Stimulated activated CD8-positive, alpha-beta memory T cell treated with anti-CD3 and anti-CD28 coated beads, Interleukin-12 subunit alpha, Interleukin-12 subunit beta, amount 100 ng/mL, for 1 hour (primary cell): ENCODE measurements at places on chromosomes 5 and 9.

DNA sequence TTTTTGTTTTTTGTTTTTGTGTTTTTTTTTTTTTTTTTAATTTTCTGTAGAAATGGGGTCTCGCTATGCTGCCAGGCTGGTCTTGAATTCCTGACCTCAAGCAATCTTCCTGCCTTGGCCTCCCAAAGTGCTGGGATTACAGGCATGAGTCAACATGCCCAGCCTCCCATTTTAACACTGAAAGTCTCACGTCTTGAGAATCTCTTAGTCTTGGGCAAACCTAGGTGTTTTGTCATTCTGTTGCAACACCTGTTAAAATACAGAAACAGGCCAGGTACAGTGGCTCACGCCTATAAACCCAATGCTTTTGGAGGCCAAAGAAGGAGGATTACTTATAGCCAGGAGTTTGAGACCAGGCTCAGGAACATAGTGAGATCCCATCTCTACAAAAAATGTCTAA lies 599.0 kb downstream of the TLR4 start:
- no peak for DNase-seq

DNA sequence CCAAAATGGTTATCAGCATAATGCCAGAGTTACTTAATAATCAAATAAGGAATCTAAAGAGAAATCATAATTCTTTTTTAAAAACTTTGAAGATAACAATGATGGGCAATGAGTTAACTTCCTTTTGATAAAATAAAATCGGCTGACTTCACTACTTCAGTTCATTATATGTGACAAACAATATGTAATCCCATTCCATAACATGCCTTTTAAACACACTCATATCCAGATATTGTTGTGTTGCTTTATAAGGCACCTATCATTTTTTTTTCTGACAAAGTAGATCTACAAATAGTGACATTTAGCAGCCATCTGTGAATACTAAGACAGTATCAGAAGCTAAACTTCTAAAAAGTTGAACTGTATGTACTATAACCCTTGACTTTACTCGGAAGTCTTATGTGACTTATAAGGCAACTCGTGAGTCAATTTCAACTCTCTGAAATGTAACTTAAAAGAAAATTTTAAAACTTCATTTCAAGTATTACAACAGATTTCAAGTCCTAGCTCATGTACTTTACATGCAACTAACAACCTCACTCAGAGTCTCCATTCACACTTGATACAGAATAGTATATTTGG lies 7.5 kb downstream of the ADAMTS6 start:
- DNase-seq = no peak

DNA sequence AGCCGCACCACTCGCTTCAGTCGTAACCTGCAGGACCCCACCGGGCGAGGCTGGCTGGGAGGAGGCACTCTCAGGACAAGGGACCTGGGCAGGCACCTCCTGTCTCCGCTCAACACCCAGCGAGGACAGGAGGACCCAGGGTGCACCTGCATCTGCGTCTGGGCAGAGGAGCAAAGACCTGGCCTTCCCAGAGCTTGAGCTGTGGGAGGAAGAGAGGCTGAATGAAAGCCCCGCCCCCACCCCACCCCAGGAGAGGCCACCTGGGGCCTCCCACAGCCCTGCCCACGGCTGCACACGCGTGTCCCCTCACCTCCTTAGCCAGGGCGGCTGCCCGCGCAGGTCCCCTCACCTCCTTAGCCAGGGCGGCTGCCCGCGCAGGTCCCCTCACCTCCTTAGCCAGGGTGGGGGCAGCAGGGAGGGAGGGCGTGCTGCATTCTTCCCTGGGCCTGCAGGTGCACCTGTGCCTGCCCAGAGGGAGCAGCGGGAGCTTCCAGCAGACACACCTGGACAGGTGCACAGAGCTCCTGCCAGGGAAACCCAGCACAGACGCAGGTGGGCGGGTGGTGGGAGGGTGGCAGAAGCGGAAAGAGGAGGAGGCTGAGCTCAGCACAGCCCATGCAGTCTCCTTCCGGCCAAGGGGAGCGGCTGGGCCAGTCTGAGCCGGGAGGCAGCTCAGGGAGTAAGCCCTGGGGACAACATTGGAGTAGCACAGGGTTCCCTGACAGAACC lies 18.5 kb upstream of the SLC12A7 start:
- no peak for DNase-seq

DNA sequence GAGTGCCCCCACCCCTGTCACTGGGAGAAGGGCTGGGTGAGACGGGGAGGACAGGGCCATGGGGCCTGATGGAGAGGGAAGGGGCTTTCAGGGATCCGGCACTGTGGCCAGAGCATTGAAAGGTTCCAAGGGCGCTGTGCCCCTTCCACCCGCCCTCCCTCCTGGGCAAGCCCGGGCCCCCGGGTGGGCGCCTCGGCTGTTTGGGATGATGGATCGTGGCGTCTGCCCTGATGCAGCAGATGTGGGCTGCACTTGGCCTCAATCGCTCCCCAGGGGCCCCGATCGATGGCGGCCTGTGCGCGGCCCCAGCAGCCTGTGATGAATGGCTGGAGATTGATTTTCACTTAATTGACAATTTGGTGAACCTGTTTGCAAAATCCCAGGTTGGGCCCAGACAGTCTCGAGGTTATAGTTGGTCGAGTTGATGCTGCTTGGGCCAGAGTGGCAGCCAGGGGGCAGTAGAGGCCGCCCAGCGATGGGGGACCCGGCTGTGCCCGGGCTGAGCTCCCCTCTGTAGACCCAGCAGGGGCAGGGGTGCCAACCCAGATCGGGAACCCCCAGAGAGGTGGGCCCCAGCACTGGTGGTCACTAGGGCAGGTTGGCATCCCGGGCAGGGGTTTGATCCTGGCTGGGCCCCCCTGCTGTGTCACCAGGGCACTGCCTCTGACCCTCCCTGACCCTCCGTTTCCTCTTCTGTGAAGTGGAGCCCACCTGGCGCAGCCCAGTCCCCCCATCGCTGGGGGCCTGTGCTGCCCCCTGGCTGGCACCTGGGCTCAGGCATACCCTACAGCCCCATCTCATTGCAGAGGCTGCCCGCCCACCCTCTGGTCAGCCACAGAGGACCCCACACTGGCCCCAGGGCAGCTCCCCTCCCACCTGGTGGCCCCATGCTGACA lies 34.7 kb downstream of the LHX3 start:
- peak; percentile 6 for DNase-seq

GRCh38 chr5:124859027-124859426 lies 112.6 kb upstream of the ZNF608 start:
- DNase-seq = no peak

GRCh38 chr5:95704150-95704549 lies 21.4 kb upstream of the SPATA9 start:
- no peak for DNase-seq

DNA sequence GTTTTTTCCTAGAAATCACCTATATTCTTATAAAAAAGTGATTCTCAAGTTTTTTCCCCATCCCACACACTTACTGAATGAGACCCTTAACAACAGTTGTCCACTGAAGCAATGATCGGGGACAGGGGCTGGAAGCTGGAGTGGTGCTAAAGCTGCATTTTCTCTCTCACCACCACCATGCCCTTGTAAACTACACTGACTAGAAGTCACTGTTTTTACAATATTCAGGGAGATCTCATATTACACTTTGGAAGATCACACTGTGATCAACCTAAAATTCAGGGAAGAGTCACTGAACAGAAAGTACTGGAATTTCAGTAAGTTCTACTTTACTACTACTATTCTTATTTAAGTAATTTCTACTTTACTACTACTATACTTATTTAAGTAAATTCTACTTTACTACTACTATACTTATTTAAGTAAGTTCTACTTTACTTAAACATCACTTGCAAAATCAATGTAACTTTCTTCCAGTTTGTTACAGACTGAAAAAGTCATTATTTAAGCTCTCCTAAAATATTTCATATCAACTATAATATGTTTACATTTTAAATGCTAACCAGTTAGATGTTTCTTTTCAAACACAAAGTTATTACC lies 164.3 kb downstream of the AGTPBP1 start:
- no peak for DNase-seq

- no peak for DNase-seq
Measured at GRCh38 chr5:168941901-168942300, 359.0 kb downstream of the SLIT3 start.

DNA sequence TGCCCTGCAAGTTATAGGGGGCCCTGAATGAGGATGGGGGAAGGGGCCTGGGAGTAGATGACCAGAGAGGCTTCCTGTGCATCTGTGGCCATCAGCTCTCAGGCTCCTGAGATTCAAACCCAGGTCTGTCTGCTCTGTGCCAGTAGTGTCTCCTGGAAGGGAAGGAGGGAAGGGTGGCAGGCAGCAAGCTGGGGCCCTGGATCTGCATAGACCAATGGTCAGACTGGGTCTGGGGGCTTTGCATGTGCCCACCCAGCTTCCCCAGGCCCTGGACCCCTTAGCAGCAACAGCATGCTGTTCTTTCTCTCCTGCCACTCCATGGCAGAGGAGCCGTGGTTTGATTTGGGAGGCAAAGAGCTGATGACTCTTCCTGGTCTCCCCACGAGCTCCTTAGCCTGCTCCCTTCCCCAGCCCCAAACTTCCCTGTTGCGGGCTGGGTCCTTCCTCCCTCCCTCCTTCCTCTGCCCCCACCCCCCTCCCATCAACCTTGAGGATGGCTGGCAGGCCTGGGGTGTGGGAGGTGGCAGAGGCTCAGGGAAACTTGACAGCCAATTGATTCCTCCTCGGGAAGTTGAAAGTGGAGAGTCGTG lies 31.6 kb downstream of the DAB2IP start:
- DNase-seq = no peak

DNA sequence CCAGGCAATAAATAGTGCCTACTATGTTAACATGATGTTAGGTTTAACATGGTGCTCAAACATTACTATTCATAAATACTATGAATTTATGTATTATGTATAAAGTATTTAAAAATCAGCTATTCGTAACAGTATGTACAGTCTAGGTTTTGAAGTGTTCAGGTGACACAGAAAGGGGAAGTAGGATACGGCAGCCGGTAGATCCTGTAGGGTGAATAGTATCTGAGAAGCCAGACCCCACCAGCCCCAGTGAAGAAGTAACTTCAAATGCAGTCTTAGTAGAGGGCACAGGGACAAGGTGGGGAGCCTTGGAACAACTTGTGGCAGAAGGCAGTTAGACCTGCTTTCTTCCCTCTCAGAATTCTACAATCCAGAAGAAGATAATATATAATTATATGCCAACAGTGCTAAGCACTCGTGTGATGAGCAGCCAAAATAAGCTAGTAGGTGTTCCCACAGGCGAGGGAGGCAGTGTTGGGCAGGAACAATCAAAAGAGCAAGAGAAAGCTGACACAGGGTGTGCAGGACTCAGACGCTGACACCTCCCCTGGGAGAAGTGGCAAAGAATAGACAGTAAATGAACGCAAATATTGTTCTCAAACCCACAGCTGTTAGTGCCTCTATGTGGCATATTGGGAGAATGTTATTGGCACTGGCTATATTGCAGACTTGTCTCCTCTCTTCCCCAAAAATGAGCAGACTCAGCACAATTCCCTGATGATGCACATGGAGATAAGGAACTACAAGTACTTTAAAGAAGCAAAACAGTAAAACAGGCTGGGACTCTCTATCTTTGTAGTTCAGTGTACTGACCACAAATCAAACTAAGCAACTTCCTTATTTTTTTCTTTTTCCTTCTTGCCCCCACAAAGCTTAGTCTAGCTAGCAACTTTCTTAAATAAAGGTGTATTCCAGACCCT lies 4.6 kb downstream of the ZNF367 start:
- DNase-seq = no peak

DNA sequence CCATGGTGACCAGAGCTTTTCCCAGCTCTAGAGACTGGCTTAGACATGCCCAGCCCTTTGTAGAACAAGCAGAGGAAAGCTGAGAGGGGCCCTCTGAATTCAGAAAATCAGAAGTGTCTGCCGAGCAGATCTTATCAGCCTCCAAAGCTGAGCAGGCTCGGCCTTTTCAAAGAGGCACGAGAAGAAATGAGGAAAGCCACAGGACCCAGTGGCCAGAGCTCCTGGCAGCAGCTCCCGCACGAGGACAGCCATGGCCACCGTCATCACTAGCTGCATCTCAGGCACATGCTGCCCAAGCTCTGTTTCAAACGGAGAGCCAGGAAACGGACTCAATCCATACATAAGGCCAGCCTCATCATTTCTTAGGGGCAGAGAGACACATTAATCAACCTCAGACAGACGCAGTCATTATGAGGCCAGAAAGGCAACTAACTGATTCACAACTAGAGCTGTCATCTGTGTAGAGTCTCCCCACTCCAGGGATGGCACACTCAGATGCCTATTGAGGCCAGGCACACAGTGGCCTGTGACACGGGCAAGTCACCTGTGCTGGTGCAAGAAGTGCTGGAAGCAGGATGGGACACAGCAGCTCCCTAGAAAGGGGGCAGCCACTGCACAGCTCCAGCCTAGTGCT lies 194.7 kb downstream of the FRMD3 start:
- no peak for DNase-seq

- no peak for DNase-seq
Measured at GRCh38 chr9:1977026-1977425, 38.1 kb upstream of the SMARCA2 start.

- no peak for DNase-seq
Measured at GRCh38 chr9:14653511-14653910, 39.7 kb downstream of the ZDHHC21 start.
